Left lung (tissue), 14 donors: ENCODE measurements at places on chromosomes 12 and 14. TPM values are rescaled to one million over a fixed set of nuclear protein-coding genes. Genes with fewer than 3 reads are reported as not detected.

- DNase-seq, result no peak
Measured at GRCh38 chr12:15443611-15444010, 121.3 kb downstream of the PTPRO start.

DNA sequence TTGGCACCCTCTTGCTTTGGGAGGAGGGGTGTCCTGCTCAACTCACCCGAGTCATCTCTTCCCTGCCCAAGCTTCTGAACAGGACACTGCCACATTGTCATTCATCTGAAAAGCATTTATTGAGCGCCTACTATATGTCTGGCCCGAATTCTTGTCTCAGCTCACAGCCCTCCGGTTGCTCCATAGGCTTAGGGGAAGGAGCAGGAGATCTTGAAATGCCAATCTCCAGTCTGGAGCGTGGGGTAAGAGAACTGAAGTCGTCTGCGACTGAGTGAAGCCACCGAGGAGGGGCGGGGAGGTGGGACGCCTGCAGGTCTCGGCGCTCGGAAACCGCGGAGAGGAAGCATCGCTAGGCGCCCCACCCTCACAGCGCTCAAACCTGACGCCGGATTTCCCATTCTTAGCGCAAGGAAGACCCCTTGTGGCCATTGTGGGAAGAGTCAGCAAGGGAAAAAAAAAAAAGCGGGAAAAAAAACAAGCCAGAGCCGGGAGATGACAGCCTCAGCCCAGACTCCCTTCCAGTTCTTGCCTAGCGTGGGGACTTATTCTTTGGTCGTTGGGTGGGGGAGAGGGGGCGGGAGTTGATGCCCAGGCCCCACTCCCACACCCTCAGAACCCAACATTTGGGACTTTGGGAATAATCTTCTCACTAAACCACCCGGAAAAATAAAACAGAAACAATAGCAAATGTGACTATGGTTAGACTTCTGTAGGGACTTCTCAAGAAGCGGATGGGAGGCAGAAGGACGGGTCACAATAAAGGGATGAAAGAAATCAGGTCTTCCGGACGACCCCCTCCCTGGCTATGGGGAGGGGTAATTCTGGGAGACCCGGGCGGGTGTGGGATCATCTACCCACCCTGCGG lies 28.2 kb upstream of the SMUG1 start:
- peak; percentile 75 for DNase-seq

GRCh38 chr12:93500201-93500600 lies 32.9 kb downstream of the MRPL42 start:
- no peak for DNase-seq

GNG2 gene
- 24.3 TPM for total RNA-seq

- DNase-seq, result no peak
Measured at GRCh38 chr12:25757037-25757665, 201.3 kb upstream of the RASSF8 start.
